Nucleus accumbens (tissue), 56 donors: ENCODE measurements at places on chromosomes 12 and 14.

GRCh38 chr14:68683326-68683725, 109.5 kb downstream of the ZFP36L1 start:
- peak; percentile 12 for DNase-seq

- DNase-seq: peak; percentile 42
Measured at GRCh38 chr14:55580470-55581341, 699 bp downstream of the KTN1 start.

DNA sequence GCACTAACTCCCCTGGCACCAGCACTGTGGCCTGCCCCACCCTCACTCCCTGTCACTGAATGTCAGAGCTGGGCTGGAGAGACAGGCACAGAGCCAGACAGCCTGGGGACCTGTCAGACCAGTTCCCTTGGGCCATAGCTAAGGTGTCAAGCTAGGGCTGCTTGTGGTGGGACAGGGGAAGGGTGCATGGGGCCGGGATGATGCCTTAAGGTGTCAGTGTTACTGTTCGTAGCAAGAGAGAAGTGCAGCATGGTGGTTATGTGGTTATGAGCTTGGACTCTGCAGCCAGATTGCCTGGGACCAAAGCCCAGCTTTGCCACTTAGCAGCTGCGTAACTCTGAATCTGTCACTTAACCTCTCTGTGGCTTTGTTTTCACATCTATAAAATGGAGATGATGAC, 3.8 kb downstream of the RAPGEF3 start:
- DNase-seq: no peak

DNA sequence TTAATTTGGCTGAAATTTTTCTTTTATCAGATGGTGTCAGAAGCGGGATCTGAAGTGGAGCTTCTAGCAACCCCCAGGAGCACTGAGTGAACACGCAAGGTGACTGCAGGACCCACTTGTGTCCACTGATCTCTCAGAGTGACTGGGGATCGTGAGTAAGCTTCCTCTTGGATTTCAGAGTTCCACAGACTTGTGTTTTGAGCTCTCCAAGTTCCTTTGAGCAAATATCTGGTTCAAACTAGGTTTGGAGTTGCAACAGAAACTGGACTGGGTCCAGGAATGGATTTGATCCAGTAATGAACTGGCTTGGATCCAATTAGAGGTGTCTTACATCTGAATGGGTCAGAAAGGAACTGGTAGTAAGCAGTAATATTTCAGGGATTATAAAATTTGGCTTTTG, 24.7 kb upstream of the B4GALNT1 start:
- DNase-seq: no peak

GRCh38 chr12:116426391-116427136, 132.6 kb upstream of the MAP1LC3B2 start:
- no peak for DNase-seq

DNA sequence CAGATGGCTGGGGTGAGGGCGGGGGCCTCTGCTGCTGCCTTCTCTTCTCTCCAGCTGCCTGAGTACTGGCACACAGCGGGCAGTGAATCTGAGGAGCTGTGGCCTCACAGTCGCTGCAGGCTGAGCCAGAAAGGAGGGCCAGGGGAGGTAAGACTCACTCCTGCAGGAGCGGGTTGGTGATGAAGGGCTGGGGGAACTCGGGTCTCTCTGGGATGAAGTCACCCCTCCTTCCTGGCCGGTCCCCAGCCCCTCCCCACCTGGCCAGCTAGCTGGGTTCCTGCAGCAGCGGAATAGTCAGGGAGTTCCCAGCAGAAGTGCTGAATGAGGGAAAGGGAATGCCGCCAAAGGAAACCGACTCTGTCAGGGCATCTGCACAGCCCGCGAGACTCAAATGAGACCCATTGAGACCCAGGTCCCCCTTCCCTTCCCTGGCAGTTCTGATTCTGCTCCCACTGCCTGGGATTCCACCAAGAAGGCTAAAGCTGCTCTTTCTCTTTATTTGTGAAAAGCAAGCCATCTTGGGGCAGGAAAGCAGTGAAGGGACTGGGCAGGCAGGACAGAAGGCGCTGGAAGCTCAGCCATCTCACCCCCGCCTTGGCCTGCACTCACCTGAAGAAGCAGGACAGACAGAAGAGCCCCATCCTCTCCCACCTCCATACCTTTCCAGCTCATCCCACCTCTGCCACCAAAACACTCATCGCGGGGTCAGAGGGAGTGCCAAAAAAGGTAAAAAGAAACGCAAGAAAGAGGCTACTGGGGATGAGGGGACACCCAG, 5.3 kb downstream of the NGB start:
- no peak for DNase-seq

- DNase-seq: no peak
Measured at GRCh38 chr14:76376878-76377734, 1.2 kb downstream of the ESRRB start.

GRCh38 chr12:19546611-19547162, 107.4 kb downstream of the AEBP2 start:
- peak; percentile 40 for DNase-seq

DNA sequence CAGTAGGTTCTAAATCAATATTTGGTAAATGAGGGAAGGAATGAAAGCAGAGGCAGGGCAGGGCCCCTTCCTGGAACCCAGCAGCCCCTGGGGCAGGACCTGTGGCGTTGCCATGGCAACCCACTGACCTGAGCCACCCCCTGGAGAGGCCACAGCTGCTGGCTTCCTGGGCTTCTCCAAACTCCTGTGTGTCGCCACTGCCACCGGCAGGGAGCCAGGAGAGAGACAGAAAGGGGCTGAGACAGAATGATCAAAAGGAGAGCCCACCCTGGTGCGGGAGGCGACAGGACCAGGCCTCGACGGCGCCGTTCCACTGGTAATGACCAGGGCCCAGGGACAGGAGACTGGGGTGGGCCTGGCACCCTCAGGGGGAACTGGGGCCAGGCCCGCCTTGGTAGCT, 18.2 kb downstream of the RFX4 start:
- DNase-seq: no peak

GRCh38 chr12:123983822-123984485, 10.9 kb downstream of the ZNF664 start:
- peak; percentile 16 for DNase-seq

GRCh38 chr14:70616646-70617045, 16.2 kb upstream of the MED6 start:
- DNase-seq: no peak

- no peak for DNase-seq
Measured at GRCh38 chr12:31965090-31965489, 5.9 kb downstream of the RESF1 start.

GRCh38 chr14:94030571-94030970, 4.4 kb downstream of the OTUB2 start:
- DNase-seq: no peak

DNA sequence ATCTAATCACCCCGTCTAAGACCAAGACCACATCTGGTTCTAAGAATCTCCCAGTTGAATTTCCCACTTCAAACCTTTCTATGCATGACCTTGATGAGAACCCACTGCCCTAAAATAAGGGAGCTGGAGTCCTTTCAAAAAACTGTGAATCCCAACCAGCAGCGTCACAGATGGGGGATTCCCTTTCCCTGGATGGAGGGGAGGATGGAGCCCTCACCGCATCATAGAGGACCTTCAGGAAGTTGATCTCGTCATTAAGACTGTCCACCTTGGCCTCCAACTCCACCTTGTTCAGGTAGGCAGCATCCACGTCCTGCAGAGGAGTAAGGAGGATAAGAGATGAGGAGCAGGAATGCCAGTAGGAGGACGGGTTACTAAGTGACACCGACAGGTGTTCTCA, 4.8 kb downstream of the KRT4 start:
- no peak for DNase-seq

DNA sequence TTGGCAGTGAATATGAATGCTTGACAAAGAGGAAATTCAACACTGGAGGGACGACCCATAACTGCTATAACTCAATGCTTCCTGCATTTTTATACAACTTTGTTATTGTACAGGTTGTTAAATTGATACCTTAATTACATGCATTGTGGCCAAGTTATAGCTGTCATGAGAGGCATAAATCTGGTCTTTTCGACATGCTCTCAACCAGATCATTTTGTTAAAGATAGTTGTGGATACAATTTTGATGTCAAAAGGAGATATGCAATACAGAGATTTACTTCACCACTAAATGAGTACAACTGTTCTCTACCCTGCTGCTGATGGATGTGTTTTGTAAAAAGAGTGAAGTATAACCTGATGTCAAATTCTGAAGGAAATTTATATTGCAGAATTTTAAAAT, 946.0 kb downstream of the GALC start:
- no peak for DNase-seq

- no peak for DNase-seq
Measured at GRCh38 chr12:52127683-52128450, 48.4 kb downstream of the SMIM41 start.

GRCh38 chr12:103829092-103829491, 11.9 kb downstream of the NT5DC3 start:
- DNase-seq: no peak

DNA sequence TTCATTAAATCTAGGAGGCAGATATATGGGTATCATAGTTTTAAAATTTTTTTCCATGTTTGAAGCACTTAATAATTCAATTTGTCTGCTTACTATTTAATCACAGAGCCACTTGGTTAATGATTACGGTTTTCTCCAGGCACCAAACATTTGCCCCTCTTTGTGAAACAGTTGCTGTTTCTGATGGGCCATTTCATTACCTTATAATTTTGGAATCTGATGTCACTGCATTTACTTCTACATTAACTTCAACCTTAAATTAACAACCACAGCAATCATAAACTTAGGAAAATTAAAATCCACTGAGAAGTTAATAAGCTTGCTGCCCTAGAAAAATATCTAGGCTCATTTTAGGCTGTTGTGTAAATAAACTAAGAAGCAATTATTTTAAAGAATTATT, 17.0 kb downstream of the TMCC3 start:
- no peak for DNase-seq

DNA sequence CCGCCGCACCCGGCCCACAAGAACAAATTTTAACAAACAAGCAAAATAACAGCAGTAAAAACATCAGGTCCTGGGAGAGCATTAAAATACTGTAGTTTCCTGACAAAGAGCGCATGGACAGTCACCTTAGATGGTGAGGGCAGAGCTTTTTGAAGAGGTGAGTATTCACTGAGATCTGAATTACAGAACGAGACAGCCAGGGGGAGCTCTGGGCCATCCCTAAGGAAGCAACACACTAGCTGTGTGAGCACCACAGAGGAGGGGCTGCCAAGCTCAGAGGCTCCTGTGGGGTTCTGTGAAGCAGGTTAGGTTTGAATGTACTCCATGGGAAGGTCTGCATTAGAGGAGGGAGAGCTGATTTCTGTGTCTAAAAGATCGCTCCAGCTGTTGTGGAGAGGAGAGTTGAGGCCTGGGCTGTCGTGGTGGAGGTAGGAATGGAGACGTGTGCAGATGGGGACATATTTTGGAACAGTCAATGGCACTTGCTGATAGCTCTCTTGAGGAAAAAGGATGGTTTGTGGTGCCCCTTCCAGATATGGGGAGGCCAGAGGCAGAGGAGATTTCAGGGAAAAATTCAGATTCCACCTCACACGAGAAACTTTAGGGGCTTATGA, 72.9 kb downstream of the TRAFD1 start:
- peak; percentile 6 for DNase-seq

DNA sequence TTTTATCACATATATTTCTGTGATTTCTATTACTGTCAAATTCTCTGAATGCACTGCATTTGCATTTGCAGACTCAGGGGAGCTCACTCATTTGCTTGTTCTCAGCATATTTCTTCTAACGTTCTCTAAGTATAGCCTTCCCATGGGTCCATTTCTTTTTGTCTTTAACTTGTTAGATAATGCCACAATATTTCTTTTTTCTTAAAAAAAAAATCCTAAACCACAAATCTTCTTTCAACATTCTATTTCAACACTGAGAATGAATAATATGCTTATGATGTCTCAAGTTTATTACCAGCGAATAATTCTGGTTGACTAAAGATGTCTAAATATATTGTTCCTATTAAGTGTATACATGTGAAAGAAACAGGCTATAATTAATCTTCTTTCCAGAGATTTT, 200.2 kb downstream of the ANO6 start:
- DNase-seq: no peak

GRCh38 chr12:30753233-30753632, 1.5 kb downstream of the CAPRIN2 start:
- DNase-seq: no peak

DNA sequence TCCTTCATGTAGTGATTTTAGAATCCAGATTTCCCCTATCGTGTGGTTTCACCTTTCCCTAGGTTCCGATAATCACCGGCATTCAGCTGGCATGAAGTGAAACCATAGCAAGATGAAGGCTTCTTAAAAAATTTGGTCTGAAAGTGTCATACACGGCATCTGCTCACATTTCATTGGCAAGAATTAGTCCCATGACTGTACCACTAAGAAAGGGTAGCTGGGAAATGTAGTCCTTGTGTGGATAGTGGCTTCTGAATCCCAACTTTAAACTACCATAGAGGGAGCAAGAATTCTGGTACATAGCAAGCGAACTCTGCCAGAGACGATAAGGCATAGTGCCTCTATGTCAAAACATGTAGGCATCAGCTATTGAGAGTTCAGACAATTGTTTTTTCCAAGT, 360.1 kb upstream of the TBX3 start:
- no peak for DNase-seq

DNA sequence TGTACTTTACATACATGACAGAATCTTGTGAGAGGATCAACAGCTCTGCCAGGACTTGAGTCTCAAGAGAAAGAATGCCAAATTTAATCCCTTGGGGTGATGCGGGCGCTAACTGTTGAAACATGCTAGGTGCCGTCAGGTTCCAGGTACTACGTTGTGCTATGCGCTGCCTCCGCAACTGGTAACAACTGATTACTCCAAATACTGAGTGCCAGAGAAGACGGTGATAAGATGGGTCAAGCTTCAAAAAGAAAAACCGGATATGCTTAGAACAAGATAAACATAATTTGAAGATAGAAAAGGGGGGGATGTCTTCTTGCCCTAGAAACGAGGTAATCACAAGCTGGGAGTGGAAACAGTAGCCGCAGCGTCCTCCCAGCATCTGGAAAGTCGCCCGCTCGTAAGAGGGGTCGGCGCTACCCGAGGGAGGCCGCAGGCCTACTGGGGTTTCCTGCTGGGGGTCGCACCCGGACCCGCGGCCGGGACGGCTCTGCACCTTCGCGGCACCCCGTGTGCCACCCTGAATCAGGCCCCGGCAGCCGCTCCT, 678 bp downstream of the ZBTB25 start:
- DNase-seq: no peak
